ENCODE measurements at places on chromosomes 3 and 15.

GRCh38 chr15:77468896-77469295 lies 48.2 kb downstream of the HMG20A start:
- no peak for DNase-seq

GRCh38 chr3:194404365-194405140 lies 5.5 kb upstream of the GP5 start:
- DNase-seq = peak; percentile 78

- peak; percentile 72 for DNase-seq
Observed at GRCh38 chr3:186653984-186654383, 11.8 kb upstream of the HRG start.

DNA sequence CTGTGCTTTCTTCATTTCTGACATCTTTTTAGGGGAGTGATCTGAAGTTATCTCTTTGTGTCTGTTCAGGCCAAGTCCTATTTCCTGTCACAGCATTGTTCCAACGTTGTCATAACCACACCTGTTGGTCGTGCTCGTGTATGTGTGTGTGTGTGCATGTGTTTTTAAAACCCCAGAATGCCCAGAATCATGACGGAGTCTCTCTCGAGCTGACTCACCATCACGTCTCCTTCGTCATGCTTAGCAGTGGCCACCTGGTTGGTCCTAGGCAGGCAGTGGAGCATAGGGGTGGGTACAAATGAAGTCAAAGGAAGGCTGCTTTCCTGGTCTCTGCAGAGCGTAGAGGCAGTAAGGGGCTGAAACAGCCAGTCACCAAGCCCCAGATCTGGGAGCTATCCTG lies 126.8 kb upstream of the ABHD17C start:
- DNase-seq = no peak

DNA sequence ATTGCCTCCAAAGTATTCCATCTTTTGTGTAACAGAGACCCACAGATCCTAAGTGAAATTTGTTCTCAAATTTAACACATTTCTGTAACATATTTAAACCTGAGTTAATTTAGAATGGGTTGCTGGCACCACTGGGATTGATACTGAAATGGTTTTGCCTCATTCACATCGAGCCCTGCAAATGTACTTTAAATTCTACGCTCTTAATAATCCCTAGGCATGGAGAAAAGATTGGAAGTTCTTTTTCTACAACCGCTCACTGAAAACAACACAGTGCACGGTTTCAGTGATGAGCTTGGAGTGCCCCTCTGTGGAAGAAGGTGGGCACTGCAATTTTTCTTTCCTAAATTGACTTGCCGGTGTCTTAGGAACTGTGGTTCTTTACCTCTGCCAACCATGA lies 109.9 kb upstream of the ATP11B start:
- peak; percentile 83 for DNase-seq

GRCh38 chr3:149532489-149533180 lies 58.1 kb downstream of the TM4SF4 start:
- DNase-seq = no peak

- peak; percentile 91 for DNase-seq
Observed at GRCh38 chr15:83108266-83109219, 1.1 kb downstream of the TM6SF1 start.

DNA sequence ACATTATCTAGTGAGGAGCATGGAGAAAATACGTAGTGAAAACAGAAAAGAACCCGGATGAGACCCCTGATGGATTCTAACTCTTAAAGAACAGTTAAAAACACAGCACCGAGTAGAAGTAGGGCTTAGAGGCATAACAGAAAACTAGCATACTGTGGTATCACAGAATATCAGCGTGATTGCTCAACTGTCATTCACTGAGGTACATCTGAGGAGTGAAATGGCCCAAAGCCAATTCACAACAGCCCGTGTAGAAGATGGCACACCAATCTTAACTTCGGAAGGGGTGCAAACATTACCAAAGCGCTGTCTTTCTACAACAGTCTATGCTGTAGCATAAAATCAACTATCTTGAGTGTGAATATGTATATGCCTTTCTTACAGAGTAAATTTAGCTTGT lies 1.8 kb downstream of the CLASP2 start:
- no peak for DNase-seq

DNA sequence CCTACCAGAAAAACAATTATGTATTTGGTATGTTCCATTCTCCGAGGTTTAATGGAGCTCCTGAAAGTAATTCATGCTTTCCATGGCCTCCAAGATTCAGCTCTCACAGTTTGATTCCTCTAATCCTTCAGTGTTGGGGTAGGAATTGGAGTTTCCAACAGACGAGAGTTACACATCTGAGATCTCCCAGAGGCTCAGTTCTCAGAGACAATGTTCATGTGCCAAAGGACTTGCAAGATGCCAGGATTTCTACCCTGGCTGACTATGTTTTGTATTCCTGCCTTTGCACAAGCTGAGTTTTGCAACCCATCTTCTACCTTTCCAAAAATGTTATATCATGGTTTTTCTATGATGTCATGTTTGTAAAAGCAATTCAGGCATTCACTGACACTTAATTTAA lies 322.9 kb downstream of the ERC2 start:
- no peak for DNase-seq

DNA sequence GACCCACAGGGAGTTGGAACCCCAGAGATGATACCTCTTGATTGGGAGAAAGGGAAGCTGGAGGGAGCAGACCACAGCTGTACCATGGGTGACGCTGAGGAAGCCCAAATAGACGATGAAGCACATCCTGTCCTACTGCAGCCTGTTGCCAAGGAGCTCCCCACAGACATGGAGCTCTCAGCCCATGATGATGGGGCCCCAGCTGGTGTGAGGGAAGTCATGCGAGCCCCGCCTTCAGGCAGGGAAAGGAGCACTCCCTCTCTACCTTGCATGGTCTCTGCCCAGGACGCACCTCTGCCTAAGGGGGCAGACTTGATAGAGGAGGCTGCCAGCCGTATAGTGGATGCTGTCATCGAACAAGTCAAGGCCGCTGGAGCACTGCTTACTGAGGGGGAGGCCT lies 201.1 kb downstream of the AKAP13 start:
- no peak for DNase-seq

DNA sequence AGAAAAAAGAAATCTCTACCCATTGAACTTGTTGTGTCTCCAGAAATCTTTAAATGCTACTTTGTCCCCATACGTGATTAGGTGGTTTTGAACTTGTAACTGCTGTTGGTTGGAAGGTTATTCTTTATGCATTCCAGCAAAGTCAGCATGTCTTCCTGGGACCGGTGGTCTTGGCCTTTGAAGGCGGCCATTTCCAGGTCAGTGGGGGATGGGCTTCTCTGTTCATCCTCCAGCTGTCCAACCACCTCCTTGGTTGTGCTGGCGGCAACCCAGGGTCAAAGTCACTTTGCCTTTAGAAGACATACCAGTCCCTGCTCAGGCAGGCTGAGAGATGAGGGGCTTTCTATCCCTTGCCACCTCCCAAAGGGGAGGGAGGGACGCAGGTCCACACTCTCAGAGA lies 37.9 kb upstream of the ARL8B start:
- DNase-seq = no peak

GRCh38 chr15:31740203-31740602 lies 290.1 kb upstream of the CHRNA7 start:
- no peak for DNase-seq

GRCh38 chr3:136804813-136805212 lies 14.1 kb upstream of the SLC35G2 start:
- peak; percentile 4 for DNase-seq

DNA sequence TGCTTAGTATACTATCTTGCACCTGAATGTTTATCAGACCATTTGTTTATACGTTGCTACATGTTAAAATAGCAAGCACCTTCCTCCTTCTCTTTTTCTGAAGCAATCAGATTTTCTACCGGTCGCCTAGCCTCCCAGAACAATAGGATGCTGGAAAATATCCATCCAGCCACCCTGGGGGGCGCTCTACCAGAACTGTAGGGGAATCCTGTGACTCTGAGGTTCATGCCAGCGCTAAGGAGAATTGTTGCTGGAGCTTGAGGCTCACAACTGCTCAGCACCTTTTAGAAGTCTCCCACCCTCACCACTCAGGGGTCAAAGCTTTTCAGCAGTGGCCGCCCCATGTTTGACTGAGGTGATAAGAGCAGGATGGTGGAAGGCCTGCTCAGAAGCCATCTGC lies 27.5 kb downstream of the SQOR start:
- DNase-seq = no peak

DNA sequence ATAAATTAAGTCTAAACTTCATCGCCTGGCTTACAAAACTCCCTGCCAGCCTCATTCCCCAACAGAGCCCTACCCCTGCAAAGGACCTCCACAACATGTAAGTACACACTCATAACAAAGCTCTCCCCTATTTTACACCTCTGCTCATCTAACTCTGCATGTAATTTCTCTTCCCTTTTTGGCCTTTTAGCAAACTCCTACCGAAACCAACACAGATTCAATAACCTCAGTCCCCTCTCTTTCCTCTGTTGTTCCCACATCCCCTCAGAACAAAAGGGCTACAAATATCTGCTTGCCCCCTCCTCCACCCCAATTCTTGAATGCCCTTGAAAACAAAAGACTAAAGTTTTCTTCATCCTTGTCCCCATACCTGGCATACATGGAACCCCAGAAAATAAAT lies 662 bp downstream of the UBL7 start:
- DNase-seq = no peak

DNA sequence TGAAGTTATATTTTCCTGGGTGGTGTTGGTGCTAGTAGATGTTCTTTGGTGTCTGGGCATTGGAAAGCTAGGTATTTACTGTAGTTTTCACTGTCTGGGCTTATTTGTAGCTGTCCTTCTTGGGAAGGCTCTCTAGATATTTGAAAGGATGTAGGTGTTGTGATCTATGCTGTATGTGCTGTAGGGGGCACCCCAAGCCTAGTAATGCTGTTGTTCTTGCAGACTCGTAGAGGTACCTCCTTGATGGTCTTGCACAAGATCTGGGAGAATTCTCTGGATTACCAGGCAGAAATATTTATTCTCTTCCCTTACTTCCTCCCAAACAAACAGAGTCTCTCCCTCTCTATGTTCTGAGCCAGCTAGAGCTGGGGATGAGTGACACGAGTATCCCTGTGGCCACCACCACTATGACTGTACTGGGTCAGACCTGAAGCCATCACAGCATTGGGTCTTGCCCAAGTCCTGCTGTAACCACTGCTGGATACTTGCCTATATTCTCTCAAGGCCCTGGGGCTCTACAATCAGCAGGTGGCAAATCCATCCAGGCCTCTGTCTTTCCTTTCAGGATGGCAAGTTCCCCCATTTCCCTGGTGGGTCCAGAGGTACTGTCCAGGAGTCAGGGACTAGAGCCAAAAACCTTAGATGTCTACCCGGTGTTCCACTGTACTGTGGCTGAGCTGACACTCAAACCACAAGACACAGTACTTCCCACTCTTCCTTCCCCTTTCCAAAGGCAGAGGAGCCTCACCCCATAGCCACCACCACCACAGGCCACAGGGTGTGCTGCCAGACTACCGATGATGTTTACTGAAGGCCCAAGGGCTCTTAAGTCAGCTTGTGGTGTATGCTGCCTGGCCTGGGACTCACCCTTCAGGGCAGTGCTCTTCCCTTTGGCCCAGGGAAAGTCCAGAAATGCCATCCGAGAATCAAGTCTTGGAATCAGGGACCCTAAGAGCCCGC lies 195.2 kb upstream of the DPPA4 start:
- peak; percentile 75 for DNase-seq

- DNase-seq = peak; percentile 28
Observed at GRCh38 chr3:114104414-114104813, 47.9 kb downstream of the QTRT2 start.
